ENCODE measurements at places on chromosomes 12 and 14. TPM values are rescaled to one million over a fixed set of nuclear protein-coding genes. Genes with fewer than 3 reads are reported as not detected.

Gene PEX5
- total RNA-seq, result 37.9 TPM

Gene HOXC4
- total RNA-seq, result 10.1 TPM

Gene LIN7A
- 5.7 TPM for total RNA-seq

Gene PLCZ1
- 0.66 TPM for total RNA-seq

Gene FBXL14
- total RNA-seq, result 8.0 TPM

Gene LRP1-AS
- not detected for total RNA-seq

Gene CACNA1C
- total RNA-seq, result 114 TPM

Gene CDCA3
- 0.42 TPM for total RNA-seq

Gene BIN2
- total RNA-seq, result 11.7 TPM

Gene TESPA1
- total RNA-seq, result 1.0 TPM

Gene HOTAIR
- total RNA-seq, result 9.7 TPM

Gene EPYC
- total RNA-seq, result not detected

DNA sequence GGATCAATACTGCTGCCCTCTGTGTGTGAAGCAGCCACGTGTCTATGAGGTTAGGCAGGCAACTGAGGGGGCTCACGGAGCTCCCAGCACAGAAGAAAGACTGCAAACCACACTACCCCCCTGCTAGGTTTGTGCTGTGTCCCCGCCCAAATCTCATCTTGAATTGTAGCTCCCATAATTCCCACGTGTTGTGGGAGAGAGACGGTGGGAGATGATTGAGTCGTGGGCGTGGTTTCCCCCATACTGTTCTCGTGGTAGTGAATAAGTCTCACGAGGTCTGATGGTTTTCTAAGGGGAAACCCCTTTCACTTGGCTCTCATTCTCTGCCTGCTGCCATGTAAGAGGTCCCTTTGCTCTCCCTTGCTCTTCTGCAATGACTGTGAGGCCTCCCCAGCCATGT, 68.6 kb downstream of the ACTN1 start:
- no peaks in the 10 kb centered on the region for H3K4me1 ChIP-seq
- H3K27me3 ChIP-seq, result no peaks in the 10 kb centered on the region
- no peak for DNase-seq
- no peak overlapping the region for H3K4me3 ChIP-seq
- H3K27ac ChIP-seq, result peak overlapping the region; percentile 12
- H3K36me3 ChIP-seq, result peaks cover 6% of the 10 kb centered on the region

DNA sequence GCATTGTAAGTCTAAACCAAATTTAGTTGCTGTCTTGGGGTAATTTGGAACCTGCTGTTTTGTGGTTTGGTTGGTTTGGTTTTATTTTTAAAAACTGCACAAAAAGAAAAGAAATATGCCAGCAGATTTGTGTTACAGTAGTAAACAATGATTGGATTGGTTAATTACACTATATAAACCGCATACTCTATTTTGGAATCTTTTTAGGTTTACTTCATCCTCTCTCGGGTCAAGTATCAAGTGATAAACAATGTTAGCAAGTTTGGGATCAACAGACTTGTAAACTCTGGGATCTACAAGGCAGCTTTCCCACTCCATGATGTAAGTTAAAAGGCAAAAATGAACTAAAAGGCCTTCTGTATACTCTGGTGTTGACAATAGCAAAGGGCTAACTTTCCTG, 132.4 kb downstream of the ANO6 start:
- H3K27me3 ChIP-seq, result no peaks in the 10 kb centered on the region
- H3K36me3 ChIP-seq, result peaks cover 4% of the 10 kb centered on the region
- no peak overlapping the region for H3K4me3 ChIP-seq
- DNase-seq, result no peak
- H3K4me1 ChIP-seq, result peaks cover 10% of the 10 kb centered on the region

DNA sequence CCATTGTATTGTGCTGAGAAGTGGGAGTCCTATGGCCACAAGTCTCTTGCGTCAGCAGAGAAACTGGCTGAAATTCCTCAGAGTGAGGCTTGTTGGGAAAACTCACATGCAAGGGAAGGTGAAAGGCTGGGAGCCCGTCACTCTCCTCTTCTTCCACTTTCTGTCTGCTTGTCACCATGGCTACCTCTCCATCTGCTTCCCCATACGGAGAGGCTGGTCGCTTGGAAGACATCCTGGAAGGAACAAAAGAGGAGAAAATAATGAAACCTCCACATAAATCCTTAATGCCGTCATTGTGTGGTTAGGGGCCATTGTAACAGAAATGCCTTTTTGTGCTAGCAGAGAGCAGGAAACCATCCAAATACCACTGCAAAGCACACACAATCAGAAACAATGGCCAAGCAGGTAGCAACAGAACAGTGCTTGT, 53.7 kb downstream of the SOX5 start:
- no peak for DNase-seq
- H3K4me3 ChIP-seq, result no peak overlapping the region
- no peaks in the 10 kb centered on the region for H3K4me1 ChIP-seq
- no peak overlapping the region for H3K27ac ChIP-seq
- no peaks in the 10 kb centered on the region for H3K27me3 ChIP-seq

DNA sequence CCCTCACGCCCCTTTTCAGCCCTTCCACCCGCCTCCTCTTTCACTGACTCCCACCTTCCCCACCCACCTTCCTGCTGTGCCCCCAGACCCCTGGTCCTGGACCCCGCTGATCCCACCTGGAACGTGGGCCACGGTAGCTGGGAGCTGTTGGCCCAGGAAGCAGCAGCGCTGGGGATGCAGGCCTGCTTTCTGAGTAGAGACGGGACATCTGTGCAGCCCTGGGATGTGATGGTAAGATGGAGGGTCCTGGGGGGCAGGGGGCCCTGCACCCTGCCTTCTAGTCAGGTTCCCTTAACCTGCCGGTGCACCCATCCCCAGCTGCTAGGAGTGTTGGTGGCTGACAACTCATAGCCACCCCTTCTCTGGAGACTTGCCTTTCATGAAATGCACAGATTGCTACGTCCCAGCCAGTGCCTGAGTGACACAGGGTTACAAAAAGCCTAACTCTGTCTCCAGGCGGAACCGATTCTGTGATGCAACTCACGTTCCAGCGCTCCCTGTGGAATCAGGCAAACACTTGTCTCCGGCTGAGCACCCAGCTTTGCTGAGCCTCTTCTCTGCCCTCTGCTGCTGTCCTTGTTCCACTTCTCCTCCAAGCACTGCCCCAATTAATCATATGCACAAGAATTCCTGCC, 15.0 kb upstream of the OAS2 start:
- no peaks in the 10 kb centered on the region for H3K27me3 ChIP-seq
- no peak overlapping the region for H3K27ac ChIP-seq
- no peaks in the 10 kb centered on the region for H3K4me1 ChIP-seq
- DNase-seq, result no peak

- H3K36me3 ChIP-seq, result no peaks in the 10 kb centered on the region
- no peaks in the 10 kb centered on the region for H3K4me1 ChIP-seq
- H3K4me3 ChIP-seq, result no peak overlapping the region
- peaks cover 2% of the 10 kb centered on the region for H3K27me3 ChIP-seq
- peak; percentile 51 for DNase-seq
- no peak overlapping the region for H3K27ac ChIP-seq
Observed at GRCh38 chr12:103548622-103549601, 38.2 kb upstream of the STAB2 start.

DNA sequence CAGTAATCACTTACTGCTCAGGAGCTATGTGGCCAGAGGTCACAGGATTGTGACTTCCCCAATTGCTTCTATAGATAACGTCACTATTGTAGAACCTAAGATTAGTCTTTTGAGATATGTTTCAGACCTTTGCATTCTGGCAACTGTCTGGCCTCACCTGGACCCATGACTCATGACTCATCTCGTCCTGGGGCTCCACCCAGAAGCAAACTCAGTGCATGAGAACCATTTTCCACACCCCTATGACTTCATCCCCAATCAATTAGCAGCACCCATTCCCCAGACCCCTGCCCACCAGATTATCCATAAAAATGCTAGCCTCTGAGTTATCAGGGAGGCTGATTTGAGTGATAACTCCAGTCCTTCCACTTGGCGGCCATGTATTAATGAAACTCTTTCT, 186.9 kb downstream of the EMP1 start:
- H3K4me1 ChIP-seq, result no peaks in the 10 kb centered on the region
- H3K36me3 ChIP-seq, result no peaks in the 10 kb centered on the region
- DNase-seq, result no peak
- no peak overlapping the region for H3K4me3 ChIP-seq
- no peak overlapping the region for H3K27ac ChIP-seq

- DNase-seq, result no peak
- H3K27me3 ChIP-seq, result no peaks in the 10 kb centered on the region
- H3K36me3 ChIP-seq, result peaks cover 3% of the 10 kb centered on the region
- H3K27ac ChIP-seq, result no peak overlapping the region
- no peak overlapping the region for H3K4me3 ChIP-seq
- no peaks in the 10 kb centered on the region for H3K4me1 ChIP-seq
Observed at GRCh38 chr12:112401903-112402498, 7.4 kb downstream of the RPL6 start.

DNA sequence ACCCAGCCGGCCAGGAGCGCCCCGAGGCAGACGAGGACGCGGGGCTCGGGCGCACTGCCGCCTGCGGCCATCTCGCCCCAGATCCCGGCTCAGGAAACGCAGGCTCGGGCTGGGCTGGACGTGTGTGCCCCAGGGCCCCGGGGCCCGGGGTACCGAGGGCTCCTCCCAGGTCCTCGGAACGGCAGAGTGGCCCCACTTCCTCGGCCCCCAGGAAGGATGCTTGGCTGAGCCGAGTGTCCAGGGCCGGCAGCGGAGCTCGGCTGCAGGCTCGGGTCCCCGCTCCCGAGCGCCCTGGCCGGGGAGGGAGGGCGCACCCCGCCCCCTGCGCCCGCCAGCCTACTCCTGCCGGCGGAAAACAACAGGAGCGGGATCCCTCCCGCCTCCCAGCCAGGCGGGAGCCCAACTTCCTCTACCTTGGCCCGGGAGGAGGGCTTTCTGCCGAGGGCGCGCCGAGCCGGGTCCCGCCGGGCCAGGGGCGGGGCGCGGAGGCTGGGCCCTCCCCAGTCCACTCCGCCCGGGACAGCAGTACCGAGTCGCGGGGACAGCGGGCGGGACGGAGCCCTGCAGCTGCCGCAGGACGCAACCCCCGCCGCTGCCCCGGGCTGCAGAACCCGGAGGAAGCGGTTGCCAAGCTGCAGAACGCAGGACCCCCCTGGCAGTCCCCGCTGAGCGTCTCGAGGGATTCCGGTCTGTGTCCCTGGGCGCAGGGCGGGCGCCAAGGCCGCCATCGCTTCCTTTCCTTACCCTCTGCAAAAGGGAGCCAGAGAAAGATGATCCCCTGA, at the start of gene VSIG10:
TSS of gene VSIG10 (minus strand) at position 411 of the 782 bp plus-strand sequence. CDS start at position 71, 340 bp downstream.
- H3K4me1 ChIP-seq, result no peaks in the 10 kb centered on the region
- no peak within 1 kb of the TSS for H3K27ac ChIP-seq
- DNase-seq, result peak; percentile 88
- H3K36me3 ChIP-seq, result no peaks in the 10 kb centered on the region

- no peak overlapping the region for H3K27ac ChIP-seq
- no peak for DNase-seq
- H3K4me1 ChIP-seq, result no peaks in the 10 kb centered on the region
- no peaks in the 10 kb centered on the region for H3K36me3 ChIP-seq
- H3K4me3 ChIP-seq, result no peak overlapping the region
- H3K27me3 ChIP-seq, result no peaks in the 10 kb centered on the region
Observed at GRCh38 chr12:90024262-90024661, 315.6 kb upstream of the ATP2B1 start.

DNA sequence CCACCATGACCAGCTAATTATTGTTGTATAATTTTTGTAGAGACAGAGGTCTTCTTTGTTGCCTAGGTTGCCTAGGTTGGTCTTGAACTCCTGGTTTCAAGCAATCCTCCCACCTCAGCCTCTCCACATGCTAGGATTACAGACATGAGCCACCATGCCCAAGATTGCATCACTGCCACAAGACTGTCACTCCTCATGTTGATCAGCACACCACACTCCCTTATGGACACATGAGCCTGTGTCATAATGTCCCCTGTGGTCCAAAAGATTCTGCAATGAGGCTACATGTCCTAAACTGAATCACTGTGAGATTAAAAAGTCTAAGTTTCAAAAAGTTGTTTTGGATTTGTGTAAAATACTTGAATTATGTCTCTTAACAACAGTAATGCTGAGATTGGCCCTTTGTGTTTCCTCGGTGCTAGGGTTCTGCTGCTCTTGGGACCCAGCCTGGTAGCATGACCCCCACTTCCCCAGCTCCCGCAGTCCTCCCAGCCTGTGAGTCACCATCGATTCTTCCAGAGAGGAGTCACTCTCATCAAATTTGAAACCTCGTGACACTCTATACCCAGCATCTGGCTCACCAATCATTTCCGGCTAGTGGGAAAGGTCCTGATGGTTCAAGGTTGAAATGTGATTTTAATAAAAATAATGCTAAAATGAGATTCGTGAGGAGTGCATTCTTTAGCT, 890.9 kb downstream of the VRK1 start:
- no peak for DNase-seq
- H3K4me3 ChIP-seq, result no peak overlapping the region
- H3K36me3 ChIP-seq, result no peaks in the 10 kb centered on the region
- no peaks in the 10 kb centered on the region for H3K4me1 ChIP-seq
- H3K27me3 ChIP-seq, result no peaks in the 10 kb centered on the region

All from aorta (tissue), 5 donors.